Stimulated activated CD4-positive, alpha-beta T cell treated with anti-CD3 and anti-CD28 coated beads, Interleukin-15, amount 100 ng/mL, for 1 hour (primary cell): ENCODE measurements at places on chromosomes 6 and 20.

DNA sequence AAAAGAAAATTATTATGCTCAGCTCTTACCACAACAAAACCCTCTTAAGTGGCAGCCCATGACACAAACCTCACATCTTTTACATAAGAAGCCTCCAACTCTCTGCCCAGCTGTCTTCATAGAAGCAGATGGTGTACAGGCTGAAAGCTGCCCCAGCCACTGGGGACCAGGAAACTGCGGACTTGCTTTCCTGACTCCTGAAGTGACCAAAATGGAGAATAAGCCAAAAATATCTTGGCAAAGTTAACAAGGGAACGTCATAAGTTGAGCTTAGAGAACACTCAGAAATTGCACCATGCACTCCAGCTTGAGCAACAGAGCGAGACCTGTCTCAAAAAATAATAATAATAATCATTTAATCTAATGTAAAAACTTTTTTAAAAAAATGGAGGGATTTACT, 160.3 kb upstream of the CDYL start:
- no peak for DNase-seq

DNA sequence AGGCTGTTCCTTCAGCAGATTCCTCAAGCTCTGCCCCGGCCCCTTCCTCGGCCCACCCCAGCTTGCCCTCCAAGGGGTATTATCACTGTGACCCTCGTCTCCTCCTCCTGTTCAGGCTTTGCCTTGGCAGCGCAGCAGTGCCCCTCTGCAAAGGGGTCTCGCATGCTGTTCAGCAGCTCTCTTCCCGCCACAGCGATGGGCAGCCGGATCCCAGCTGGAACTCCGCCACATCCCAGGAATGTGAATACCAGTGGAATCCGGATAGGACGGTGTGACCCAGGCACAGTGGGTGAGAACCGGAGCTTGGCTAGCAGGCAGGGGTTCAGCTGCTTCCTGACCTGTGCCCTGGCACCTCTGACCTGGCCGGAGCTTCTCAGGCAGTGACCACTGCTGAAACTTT, 52.9 kb downstream of the RNASET2 start:
- no peak for DNase-seq

GRCh38 chr6:96522465-96523009, 931 bp downstream of the UFL1 start:
- no peak for DNase-seq

DNA sequence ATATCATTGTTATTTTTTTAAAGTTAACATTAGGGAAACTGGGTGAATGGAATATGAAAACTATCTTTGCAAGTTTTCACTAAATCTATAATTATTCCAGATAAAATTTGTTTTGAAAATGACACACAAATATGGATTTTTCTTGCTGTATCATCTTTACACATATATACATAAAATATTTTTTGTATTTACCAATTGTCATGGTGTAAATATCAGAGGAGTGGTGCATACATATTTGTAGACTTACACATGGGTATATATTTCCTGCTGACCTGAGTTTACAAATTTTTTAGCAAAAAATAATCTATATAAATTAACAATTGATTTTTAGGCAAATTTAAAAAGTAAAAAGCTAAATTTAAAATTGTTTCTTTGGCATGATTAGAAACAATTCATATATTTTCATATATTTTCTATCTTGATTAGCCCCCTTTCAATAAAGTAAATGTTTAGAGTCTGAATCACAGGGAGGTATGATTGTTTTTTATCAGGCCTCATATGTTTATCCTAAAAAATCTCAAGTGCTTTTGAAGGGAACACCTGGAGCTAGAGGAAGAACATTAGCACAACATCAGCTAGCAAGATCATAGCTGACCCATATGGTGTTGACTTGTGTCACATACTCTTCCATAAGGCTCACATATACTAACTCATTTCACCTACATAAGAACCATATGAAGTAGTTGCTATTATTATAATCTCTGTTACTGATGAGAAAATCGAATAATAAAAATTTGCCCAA, 671.8 kb upstream of the GJE1 start:
- no peak for DNase-seq

DNA sequence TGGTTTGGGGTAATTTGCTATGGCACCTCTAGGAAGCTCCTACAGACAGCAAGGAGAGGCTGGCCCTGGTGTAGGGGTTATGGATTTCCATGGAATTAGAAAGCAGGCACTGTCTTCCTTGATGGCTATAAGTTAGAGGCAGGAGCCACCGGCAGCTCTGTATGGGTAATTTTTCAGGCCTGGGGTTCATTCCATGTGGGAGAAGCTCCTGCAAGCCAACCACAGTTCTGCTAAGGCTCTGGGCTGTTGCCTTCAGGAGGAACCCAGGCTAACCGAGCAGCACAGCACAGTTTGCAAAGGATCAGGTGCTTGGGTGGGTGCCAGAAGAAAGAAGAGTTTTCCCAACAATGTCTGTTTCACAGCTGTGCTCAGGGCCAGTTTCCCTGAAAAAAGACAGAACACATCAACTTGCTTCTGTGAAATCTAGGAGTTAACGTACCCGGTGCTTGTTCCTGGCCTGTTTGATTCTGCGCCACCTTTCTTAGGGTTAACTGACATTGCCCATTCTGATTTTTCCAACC, 162.8 kb upstream of the MYLIP start:
- no peak for DNase-seq

- no peak for DNase-seq
These were observed 439.2 kb downstream of the C6orf118 start for GRCh38 chr6:164870164-164870563.

DNA sequence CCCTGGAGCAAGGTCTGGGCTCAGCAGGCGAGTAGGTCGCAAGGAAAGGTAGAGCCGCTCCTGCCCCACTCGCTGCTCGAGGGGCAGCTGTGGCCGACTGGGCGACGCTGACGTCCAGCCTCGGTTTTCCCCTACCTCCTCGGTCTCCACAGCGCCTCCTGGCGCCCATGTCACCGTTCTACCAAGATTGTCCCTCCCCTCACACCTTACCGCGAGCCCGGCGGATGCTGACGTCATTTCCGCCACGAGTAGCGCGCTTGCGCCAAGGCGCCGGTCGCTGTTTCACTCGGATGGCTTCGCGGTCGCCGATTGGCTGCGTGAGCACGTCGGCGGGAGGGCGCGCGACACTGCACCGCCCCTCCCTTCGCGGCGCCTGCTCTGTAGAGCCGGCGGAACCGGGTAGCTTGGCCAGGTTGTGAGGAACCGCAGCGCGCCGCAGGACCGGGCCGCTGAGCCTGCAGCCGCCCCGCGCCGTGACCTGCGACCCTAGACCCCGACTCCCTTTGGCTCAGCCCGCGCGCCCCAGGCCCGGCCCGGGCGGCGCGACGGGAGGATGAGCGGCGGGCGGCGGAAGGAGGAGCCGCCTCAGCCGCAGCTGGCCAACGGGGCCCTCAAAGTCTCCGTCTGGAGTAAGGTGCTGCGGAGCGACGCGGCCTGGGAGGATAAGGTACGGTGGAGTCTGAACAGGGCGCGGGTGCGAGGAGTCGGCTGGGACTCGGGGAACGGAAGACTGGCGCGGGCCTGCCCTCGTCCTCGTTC, at the start of gene RAB5IF:
Gene RAB5IF, plus strand, starts transcription at position 381 of the 759 bp plus-strand sequence. Its CDS starts 173 bp downstream, at position 554.
- peak; percentile 99 for DNase-seq

GRCh38 chr6:138724015-138724414, 49.6 kb upstream of the CCDC28A start:
- DNase-seq = no peak

DNA sequence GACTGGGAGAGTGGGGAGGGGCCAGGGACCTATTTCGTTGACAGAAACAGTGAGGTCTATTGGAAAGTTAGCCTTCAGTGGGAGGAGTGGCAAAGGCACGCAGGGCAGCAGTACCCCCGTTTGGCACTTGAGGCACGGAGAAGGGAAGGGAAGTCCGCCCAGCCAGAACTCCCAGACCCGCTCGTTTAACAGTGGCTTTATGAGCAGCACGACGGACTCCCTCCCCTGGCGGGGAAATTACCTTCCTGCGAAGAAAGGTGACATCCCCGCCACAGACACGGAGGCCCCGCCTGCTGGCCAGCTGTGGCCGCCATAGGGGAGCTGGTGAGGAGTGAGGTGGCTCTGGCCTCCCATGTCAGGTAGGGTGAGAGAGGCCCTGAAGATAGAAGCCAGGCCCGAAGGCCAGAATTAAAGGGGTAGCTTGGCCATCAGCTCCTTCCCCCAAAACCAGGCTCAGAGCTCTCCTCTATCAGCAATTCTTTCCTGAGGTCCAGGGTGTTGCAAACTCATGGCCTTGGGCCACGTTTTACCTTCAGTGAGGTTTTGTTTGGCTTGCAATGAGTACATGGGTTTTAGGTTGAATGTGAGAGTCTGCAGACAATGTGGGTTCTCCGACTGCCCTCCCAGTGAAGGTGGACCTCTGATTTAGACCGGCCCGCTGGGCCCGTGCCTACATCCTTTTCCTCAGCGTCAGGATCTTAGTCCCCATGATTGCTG, 123.7 kb downstream of the MRPL14 start:
- no peak for DNase-seq

DNA sequence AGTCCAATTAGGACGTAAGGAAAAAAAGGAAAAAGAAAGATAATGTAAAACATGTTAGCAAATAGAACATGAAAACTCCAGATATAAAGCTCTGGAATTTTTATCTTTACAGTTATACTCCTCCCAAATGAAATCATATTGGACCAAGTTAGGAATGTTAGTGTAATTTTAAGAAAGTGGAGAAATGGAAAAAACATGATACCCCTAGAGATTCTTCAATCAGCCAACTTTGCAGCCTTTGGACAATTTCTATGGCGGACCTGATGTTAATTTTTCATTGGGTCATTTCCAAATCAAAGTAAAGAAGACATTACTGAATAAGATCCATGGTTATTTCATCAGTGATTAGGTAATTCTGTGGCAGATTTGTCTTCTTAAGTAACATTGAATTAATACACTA, 748.7 kb downstream of the RFPL4B start:
- DNase-seq = no peak

- DNase-seq = no peak
These were observed 84.6 kb upstream of the EZR start for GRCh38 chr6:158903801-158904200.

- no peak for DNase-seq
These were observed 12.9 kb downstream of the PPP1R16B start for GRCh38 chr20:38818113-38819065.

GRCh38 chr20:57655809-57656155, 35.6 kb upstream of the ZBP1 start:
- no peak for DNase-seq

DNA sequence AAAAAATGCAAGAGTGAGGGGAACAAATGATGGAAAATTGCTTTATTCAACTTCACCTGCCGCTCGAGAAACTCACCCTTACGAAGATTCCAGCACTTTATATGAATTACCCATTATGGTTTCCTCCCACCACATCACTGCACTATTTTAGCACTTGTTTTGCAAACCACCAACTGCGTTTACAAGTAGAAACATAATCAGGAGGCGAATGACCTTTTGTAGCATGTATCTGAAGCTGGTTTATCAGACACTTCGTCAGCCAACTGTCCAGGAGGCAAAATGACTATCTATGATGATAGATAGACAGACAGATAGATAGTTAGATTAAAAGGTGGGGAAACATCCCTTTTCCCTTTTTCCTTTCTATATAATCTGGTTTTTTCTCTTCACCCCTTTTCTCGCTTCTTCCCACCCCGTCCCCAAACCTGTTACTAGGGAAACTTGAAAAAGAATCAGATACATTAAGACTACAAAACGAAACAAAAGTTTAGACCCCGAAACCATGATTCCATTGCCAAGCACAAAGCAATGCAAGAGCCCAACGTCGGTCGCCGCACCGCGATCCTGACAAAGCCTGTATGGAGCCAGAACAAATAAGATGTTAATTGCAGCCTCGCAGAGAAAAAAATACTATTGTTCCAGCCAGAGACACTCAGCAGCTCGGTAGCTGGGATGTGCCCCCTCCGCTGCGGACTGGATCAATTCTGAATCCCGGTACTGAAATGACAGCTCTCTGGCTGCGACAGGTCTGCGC, 933 bp upstream of the ADGRB3 start:
- no peak for DNase-seq

DNA sequence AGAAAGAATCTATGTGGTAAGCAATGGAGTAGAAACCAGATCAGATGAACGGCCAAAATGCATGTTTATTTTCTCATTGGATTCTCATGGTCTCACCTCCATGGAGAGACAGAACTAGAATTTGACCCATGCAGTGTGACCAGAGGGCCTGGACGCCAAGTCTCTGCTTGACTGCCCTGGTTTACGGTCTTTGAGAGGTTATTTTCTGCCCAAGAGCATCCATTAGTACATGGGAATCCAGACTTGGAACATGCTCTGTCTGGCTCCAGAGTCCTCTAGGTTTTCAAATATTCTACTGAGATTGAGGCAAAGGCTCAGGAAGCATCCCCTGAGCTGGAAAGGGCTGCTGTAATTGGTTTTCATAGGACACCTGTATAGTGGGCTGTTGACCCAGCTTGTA, 45.5 kb upstream of the UST start:
- no peak for DNase-seq

DNA sequence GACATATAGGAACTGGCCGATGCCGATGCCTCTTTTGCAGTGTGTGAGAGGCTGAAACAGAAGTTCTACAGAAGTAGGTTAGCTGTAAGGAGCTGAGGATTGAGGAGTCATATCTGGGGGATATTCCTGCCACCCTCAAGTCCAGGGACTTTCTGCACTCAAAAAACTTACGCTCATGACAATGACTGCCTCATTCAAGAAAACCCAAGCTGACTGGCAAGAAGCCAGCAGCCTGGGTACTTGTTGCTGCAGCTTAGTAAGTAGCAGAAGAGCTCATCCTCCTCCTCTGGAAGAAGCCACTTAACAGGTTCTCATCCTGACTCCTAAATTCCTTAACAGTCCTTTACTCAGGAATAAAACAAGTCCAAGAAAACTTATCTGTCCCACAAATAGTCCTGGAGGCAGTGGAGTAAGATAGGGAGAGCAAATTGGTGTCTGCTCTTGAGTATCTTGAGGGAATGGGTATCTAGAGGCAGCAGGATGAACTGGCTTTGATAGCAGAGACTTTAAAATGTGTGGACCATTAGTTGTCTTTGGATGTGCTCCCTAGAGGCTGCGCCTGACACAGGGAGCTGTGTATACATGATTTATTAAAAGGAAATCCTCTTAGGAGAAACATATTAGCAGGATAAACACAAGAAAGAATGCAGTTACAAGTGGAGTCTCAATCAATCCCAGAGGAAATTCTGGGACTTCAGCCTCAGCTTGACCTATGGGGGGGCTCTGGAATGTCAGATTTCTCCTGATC, 7.4 kb downstream of the CALHM5 start:
- no peak for DNase-seq

DNA sequence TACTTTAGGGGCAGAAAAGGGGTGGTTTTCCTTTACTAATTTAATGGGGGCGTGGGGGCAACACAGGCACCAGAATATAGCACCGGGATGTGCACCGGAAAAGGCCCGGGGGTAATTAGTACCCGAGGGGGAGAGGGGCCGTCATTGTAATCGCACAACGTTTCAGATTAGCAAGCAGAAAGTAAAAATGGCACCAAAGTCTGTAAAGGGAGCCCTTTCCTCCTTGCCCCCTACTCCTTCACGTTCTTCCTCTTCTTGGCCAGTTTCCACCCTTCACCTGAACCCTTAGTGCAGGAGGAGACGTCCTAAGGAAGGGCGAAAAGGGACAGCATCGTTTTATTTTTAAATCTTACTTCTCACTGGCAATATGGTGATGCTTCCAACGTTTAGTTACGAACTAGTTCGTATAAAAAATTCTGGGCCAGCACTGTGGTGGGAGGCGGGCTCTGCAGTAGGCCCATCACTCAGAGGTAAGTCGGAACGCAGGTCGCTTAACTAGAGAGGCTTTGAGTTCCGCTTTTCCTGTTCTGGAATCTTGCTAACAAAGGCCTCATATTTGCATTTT, 742 bp upstream of the CEP85L start:
- DNase-seq = no peak

- DNase-seq = no peak
These were observed 84.4 kb upstream of the STMND1 start for GRCh38 chr6:17017416-17017815.
